ENCODE measurements at places on chromosomes 3 and 15. TPM values are rescaled to one million over a fixed set of nuclear protein-coding genes. Genes with fewer than 3 reads are reported as not detected.

The FEZF2 gene
- total RNA-seq, result not detected

DNA sequence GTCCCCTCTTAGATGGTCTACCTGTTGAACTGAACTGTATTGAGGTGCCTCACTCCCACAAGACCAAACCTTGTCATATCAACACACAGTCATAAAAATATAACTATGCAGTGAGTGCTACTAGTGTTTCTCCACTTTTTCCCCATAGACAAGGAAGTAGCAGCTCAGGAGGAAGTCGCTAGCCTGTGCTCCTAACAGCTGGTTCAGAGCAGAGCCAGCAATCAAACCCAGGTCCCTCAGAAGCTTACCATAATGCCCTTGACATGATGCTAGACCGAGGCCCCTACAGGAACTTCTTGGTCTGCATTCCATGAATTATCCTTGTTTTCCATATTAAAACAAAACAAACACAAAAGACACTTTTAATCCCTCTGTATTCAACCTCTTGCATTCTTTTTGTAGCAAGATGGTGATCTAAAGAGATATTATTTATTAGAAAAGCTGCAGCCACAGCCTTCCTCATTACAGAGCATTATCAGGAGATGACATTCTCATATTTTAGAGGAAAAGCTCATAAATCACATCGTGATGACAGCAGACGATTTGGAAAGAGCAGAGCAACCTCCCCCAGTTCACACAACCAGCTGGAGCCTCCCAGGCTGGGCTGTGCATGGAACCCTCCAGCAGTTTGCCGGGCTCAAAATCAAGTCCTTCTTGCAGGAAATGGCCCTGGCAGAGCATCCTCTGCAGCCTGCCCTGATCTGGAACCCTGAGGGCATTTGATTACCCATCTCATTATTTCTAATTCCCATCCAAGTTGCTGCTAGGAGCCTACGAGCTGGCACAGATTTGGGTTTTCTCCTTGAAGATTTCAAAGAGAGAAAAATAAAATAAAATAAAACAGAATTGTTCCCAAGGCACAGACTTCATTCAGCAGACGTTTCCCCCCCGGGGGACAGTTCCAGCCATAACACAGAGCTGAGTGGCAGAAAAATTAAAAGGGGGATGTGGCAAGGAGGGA lies 118.8 kb downstream of the SRGAP3 start:
- no peak for DNase-seq

DNA sequence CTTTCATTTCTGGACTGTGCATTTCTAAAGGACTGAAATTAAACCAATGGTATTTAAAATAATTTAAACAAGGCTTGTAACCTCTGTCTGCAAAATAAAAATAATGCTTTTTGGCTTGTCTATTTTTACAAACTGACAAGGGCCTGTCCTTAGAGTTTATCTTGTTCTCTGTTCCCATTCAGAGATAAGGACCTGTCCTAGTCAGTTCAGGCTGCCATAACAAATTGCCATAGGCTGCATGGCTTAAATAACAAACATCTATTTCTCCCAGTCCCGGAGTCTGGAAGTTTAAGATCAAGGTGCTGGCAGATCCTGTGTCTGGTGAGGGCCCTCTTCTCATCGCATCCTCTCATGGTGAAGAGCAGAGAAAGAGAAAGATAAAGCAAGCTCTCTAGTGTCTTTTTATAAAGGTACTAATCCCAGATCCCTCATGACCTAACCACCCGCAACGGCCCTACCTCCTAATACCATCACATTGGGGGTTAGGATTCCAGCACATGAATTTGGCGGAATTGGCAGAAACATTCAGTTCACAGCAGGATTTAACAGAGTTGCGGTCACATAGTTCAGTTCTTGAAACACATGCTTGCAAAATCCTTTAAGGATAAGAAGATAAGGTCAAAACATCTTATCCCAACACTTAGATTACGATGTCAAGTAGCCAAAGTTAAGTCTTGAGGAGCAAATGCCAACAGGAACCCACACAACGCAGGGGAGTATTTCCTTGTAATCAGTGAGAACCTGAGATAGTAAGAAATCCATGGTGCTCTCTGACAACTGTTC lies 17.8 kb downstream of the KBTBD8 start:
- no peak for DNase-seq

GRCh38 chr3:120528163-120528562 lies 68.0 kb upstream of the NDUFB4 start:
- no peak for DNase-seq

DNA sequence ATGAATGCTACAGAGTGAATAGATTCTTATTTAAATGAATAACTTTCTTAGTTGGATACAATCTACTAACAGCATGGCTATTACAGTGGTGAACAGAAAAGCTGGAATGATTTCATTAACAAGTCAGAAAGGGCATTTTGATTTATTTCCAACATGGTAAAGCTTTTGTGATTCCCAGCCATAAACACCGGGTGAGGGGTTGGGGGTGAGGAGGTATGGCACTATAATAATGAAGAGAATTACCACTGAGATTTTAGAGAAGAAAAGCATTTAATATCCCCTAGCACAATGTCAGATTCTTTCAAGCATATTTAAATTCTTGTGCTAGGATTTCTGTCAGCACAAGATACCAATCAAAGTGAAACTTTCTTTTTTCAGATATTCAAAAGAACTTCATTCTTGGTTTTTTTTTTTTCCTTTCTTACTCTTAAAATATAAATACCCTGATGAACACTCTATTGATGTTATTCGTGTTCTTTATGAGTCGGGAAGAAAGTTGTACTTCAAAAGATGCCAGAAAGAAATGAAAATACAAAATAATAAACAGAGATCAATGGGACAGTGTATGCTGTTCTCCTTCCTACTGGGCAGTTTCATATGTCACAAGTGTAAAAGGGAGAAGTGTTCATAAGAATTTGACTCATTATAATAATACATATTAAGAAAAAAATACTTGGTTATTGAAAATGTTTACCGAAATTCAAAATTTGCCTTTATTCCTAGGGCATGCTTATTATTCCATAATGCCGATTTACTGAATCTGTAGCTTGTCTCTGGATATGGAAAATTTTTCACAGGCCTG lies 522.8 kb downstream of the CADM2 start:
- no peak for DNase-seq
